Esophagus mucosa (tissue), 1 donor: ENCODE measurements at places on chromosomes 3 and 15.
A peak's percentile ranks its signal among the peaks of the same experiment; 100 is the strongest.

DNA sequence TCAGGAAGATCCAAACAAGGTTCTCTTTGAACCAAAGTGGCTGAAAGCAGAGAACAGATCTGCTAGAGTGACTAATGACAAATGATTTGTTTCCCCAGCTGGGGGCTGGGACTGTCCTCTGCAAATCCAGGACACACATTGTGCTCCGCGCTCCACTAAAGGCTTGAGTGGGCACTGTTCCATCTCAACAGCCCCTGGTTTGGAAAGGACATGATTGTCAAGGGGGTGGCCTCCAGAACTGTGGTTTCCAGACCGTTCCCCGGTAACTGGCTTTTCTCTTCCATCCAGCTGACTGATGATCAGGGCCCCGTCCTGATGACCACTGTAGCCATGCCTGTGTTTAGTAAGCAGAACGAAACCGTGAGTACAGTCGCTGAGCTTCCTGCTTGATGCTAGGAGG lies 91.0 kb downstream of the LRTM1 start:
- ATAC-seq = no peak

- ATAC-seq = no peak
These were observed 2.1 kb downstream of the FYCO1 start for GRCh38 chr3:45993421-45994027.

- ATAC-seq = peak; percentile 48
These were observed 394.5 kb upstream of the RARB start for GRCh38 chr3:25033407-25034029.

DNA sequence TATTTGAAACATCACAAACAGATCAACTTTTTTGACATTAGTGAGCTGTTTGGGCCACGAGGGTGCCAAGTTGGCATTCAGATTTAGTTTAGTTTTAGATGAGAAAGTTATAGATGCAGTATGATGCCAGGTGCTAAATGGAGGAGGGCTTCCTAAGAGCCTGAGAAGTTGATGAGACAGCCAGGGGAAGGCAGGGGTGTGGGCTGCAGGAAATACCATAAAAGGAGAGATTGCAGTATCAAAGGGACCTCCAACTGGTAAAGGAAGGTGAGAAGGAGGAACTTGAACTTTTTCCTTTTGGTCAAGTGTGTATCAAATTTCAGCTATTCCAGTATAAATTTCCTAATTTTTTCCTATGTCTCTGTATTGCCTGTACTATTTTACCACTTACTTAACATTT lies 2.0 kb upstream of the TNIK start:
- ATAC-seq = no peak

GRCh38 chr3:54307566-54308180 lies 185.3 kb downstream of the CACNA2D3 start:
- no peak for ATAC-seq

- no peak for ATAC-seq
These were observed 43.1 kb upstream of the PDZRN3 start for GRCh38 chr3:73667889-73668288.

GRCh38 chr15:39192351-39192750 lies 388.5 kb upstream of the THBS1 start:
- no peak for ATAC-seq

- ATAC-seq = no peak
These were observed 67.4 kb upstream of the OSBPL11 start for GRCh38 chr3:125662675-125663074.

- ATAC-seq = peak; percentile 19
These were observed 12.7 kb downstream of the OXTR start for GRCh38 chr3:8756671-8757070.

DNA sequence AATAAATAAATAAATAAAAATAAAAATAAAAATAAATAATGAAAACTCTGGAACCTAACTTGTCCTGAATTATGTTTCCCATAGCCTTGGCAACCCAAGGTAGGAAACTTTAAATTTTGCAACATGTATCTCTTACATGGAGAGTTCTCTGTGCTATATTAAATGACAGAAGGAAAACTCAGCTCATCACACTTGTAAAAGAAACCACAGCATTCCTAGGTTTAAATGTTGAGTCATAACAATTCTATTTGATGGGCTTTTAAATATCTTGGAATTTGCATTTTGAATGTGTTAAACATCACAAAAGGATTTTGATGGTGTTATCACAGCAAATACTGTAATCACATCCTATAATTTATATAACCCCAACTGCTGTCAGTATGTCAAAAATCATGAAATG lies 144.2 kb downstream of the LRTM1 start:
- ATAC-seq = no peak

DNA sequence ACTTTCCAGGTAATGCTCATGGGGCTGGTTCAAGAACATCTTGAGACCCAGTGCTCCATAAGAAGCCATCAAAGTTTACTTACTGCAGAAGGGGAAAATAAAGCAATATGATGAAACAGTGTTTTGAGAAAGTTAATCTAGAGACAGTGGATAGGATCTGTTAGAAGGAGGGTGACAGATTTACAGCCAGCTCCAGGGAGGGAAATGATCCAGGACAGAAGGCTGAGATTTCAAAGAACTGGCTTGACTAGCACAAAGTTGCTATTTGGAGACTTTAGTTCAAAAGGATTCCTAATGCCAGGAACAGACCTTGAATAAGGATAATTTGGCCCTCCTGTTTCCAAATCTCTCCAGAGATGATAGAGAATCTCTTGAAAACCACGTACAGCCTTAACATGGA lies 166.5 kb upstream of the NECTIN3 start:
- ATAC-seq = no peak

- ATAC-seq = no peak
These were observed 47.8 kb downstream of the ISL2 start for GRCh38 chr15:76384409-76384808.

DNA sequence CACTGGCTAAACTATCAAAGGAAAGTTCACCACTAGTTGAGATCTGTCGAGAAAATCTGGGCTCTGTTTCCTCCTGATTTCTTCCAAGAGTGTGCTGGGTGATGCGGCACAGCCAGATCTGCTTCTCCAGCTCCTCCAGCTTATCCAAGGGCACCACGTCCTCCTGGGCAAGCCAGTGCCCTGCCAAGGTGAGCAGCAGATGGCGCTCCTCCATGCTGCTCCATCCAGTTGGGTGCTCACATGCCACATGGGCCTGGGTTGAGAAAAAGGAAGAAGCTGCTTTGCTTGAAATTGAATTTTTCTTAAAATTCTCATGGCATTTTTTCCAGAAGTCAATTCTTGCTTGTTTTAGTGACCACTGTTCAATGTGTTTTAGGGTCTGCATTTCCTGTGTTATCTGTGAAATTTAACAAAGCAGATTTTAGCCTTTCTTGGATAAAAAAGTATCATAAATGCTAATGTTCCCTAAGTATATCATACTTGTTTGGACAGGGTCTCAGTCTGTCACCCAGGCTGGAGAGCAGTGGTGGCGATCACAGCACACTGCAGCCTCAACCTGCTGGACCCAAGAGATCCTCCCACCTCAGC lies 47.3 kb downstream of the EIF3J start:
- peak; percentile 87 for ATAC-seq

GRCh38 chr15:74793135-74794028 lies 11.5 kb downstream of the CSK start:
- no peak for ATAC-seq

GRCh38 chr15:71296315-71296679 lies 181.0 kb downstream of the THSD4 start:
- ATAC-seq = peak; percentile 66

DNA sequence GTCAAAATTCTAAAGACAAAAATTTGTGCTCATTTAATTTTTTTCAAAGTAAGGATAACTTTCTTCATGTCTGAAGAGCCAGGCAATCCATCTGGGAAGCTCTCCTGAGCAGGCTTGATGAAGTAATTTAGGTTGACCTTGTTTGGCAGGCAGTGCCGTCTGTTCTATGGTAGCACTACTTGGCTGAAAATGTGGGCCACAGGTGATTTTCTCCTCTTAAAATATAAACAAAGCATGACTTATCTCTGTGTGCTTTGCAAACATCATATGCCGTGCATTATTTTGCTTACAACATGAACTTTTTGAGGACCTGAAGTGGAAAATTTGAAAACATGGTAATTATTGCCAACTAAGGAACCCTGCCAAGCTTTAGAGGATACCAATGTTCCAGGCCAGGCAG lies 143.2 kb downstream of the RAP2B start:
- ATAC-seq = no peak

- ATAC-seq = no peak
These were observed 282.8 kb downstream of the UBE2E2 start for GRCh38 chr3:23485922-23486321.

DNA sequence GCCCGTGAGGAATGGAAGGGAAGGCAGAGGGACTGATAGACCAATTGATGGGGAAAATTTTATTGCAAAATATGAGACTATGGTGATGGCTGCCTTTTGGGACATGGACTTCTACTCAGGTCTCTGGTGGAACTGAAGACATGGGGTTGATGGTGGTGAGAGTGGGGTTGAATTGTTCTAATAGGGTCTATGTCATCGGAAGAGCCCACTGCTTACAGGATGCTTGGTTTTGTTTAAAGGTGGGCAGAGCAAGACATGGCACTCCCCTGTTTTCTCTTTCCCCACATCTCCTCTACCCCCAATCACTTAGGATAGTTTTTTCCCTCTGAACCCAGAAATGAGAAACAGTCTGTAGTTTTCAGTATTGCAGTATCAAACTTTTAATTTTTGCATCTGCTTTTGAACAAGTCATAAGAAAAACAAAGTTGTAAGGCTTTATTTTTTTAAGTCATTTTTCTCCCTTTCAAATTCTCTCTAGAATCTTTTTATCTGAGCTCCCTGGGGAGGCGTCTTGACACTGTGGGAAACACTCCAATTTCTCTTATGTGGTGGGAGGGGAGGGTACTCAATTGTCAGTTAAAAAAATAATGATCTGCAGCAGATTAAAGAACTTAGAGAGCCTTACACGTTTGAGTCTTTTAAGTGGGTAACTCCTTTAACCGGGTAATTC lies 276.2 kb upstream of the TBC1D5 start:
- no peak for ATAC-seq

DNA sequence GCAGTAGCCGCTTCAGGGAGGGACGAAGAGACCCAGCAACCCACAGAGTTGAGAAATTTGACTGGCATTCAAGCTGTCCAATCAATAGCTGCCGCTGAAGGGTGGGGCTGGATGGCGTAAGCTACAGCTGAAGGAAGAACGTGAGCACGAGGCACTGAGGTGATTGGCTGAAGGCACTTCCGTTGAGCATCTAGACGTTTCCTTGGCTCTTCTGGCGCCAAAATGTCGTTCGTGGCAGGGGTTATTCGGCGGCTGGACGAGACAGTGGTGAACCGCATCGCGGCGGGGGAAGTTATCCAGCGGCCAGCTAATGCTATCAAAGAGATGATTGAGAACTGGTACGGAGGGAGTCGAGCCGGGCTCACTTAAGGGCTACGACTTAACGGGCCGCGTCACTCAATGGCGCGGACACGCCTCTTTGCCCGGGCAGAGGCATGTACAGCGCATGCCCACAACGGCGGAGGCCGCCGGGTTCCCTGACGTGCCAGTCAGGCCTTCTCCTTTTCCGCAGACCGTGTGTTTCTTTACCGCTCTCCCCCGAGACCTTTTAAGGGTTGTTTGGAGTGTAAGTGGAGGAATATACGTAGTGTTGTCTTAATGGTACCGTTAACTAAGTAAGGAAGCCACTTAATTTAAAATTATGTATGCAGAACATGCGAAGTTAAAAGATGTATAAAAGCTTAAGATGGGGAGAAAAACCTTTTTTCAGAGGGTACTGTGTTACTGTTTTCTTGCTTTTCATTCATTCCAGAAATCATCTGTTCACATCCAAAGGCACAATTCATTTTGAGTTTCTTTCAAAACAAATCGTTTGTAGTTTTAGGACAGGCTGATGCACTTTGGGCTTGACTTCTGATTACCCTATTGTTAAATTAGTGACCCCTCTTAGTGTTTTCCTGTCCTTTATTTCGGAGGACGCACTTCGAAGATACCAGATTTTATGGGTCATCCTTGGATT lies at the start of gene MLH1:
Gene MLH1, plus strand, starts transcription at position 193 of the 958 bp plus-strand sequence. Its CDS starts 30 bp downstream, at position 223.
- peak; percentile 98 for ATAC-seq

- no peak for ATAC-seq
These were observed 583.1 kb upstream of the CFAP20DC start for GRCh38 chr3:59632760-59633573.

DNA sequence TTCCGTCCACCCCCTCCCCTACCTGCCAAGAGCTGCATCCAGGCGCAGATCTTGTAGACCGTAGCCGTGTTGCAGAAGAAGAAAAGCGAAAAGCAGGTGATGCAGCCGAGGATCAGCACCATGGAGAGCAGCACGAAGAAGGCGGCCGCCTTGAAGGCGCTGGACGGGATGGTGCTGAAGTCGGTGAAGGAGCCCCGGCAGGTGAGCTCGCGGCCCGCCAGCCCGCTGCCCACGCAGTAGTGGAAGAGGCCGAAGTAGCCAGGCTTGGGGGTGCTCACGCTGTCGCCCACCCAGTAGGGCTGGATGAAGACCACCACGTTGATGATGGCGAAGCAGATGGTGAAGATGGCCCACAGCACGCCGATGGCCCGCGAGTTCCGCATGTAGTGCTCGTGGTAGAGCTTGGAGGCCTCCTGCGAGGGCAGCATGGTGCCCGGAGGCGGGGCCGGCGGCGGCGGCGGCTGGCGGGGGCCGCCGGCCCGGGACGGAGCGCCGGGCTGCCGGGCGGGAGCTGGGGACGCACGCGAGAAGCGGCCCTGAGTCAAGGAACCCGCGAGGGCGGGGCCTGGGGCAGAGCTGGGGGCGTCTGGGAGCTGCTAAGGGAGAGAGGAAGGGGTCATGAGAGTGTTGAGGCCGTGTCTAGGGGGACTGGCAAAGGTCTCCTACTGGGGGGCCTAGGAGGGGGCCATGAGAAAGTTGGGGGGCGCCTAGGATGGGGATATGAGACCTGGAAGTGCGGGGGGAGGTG lies 1.2 kb downstream of the LHFPL4 start:
- peak; percentile 59 for ATAC-seq

- no peak for ATAC-seq
These were observed 379.3 kb downstream of the MAGI1 start for GRCh38 chr3:65659396-65659795.

GRCh38 chr15:75156326-75157215 lies 45.1 kb upstream of the C15orf39 start:
- peak; percentile 15 for ATAC-seq

GRCh38 chr3:120196333-120196732 lies 88.7 kb downstream of the GPR156 start:
- ATAC-seq = peak; percentile 33

DNA sequence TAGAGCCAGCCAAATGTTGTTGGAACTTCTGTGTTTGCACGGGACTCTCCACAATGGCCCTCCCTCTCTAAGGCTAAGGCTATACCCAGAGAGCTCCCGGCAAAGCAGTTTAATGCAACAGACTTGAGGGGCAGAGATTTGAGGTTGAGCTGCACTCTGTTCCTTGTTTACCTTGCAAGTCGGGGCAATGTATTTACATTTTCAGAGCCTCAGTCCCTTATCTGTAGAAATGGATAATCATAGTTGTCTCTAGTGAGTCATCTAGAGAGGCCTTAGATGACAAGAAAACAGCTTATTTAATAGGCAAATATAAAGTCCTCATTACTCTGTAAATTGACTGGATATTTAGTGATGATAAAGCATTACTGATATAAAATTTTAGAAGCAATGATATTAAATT lies 917.7 kb downstream of the MCTP2 start:
- ATAC-seq = no peak

DNA sequence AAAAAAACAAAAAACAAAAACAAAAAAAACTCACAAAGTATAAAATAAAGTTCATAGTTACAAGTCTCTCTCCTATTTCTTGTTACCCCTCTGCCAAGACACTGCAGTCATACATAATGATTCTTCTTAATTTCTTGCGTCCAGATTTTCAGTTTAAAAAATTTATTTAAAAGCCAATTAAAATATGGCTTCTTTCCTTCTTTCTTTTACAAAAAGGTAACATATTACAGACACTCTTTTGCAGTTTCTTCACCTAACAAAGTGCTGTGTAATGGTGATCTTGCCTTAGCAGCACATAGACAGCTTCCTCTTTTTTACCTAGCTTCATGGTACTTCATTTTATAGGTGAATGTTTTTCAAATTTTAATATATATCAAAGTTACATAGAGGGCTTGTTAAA lies 136.1 kb upstream of the SGO1 start:
- ATAC-seq = no peak
